ENCODE measurements at places on chromosomes 7 and 10.

DNA sequence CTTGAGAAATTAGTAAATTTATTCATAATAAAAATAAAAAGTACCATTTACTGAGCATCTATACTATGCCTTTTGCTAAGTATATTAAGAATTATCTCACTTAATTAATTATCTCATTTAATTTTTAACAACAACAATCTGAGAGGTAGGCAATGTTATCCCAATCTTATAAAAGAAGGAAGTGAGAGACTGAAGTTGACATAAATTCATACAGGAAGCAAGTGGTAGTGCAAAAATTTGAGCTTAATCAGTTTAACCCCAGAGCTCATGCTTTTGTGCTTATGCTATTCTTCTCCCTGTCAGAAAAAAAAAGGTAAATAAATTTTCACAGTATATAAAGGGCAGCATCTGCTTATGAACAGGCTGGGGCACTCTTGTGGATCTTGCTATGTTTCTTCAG, 2.7 kb upstream of the LIPF start:
- no peak for DNase-seq

DNA sequence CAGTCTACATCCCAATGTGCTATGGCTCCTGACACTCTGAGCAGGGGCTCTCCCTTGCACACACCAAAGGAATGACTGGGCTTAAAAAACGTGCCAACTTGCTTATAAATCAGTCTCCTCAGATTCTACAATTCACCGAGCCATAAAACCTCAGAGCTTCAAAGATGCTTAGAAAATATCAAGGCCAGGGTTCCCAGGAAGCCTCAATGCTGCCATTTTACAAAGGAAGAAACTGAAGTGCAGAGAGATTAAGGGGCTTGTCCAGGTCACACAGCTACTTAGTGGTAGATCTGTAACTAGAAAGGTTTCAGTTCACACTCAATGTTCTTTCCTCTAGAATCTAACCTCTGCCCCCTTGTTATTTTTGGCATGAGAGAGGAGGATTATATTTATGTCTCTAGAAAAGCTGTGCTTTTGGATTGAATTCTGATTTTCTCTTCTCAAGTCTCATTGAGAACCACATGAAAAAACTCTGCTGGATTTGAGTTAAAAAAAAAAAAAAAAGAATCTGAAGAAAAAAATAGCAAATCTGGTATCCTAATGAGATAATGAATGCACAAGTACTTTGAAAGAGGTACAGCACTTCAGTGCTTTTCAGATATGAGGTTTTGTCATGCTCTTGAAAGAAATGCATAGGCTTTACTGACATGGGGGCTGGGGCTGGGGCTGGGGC, 22.3 kb upstream of the TSPAN33 start:
- DNase-seq = no peak

DNA sequence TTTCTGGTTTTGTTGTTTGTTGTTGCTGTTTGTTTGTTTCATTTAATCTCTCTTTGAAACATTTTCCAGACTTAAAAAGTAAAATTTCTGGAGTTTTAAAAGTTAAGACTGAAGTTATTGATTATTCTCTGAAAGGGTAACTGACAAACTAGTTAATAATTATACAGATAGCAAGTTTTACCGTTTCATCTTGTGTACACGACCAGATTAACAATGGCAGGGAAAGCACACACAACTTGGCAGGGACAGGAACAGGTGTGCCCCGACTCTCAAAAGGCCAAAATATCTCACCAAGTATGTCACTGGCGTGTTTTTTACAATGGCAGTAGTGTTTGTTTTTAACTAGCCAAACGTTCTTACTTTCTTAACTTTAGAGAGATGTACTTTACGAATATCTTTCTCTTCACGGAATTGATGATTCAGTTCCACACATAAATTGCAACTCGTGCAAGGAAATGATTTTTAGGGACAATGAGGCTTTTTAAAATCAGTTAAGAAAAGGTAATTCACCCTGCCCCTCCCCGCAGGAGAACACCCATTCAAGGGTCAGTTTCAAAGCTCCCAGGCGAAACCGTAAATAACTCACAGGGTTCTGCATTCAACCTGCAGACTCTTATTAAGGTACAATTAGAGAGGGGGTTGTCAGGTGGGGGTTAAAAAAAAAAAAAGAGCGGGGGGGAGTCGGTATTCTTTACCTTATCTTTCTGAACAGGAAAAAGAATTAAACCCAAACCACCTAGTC, 3.5 kb downstream of the CTBP2 start:
- DNase-seq = peak; percentile 62

- DNase-seq = peak; percentile 93
These were observed 22.4 kb downstream of the KCNH2 start for GRCh38 chr7:150955519-150956394.

All from OCI-M1 (cell line).